ENCODE measurements at places on chromosomes 16 and 17.

GRCh38 chr17:75565066-75565465, 22.5 kb upstream of the MYO15B start:
- DNase-seq = no peak

DNA sequence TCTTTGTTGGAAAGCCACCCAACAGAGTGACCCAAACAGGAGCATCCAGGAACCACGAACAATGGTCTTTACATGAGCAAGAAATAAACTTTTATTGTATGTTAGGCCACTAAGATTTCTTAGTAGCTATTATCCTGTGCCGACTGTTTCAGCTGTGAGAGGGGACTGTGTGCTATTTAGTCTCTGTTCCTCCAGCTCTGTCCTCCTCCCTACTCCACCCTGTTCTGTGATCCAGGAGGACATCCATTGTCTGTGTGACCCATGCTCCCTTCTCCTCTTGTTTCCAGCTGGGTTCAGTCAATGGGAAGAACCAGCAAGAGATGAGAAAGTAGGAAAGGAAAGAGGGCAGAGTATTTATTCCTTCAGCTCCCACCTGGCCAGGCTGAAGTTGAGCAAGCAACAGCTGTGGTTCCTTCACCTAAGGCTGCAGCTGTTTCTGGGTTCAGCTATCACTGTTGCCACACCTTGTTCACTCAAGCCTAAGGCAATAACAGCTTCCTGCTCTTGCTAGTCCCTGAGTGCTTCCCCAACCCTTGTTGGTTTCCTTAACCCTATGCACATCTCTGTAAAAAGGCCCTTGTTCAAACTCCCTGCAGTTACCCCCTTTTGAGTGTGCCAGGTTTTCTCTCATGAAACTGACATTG, 14.9 kb upstream of the B4GALNT2 start:
- DNase-seq = no peak

- no peak for DNase-seq
Observed at GRCh38 chr17:975371-975915, 4.1 kb downstream of the NXN start.

DNA sequence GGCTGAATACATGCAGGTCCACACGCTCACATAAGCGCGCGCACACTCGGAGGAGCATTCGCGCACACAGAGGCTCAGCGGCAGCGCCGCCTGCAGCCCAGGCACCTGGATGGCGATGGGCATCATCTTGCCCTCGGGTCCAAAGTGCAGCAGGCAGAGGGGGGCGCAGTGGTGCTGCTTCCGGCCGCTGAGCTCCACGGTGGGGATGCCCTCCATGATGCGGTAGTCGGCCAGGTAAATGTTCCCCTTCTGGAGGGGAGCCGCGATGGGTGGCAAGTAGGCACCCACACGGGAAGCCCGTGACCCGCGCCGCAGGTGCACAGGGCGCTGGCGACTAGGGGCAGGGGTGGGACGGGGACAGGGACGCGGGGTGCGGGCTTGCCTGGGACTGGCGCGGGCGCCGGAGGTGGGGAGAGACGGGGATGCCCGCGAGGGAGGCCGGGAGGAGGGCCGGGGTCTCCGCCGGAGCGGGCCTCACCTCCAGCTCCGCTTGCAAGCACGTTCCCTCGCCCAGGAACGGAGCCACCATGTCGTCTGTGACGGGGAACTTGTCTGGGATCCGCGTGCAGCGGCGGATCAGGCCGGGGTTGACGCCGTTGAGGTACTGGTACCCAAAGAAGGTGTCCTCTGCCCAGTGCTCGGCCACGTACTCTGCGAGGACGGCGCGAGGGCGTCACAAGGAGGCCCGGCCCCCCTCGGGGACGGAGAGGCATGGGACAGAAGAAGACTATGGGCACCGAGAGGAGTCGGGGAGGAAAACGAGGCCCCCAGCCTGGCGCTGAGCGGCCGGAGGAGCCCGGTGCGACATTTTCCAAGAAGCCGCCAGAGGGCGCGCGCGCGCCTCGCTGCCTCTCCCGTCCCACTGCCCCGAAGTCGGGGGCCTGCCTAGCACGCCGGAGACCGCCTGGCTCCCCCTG, 8.0 kb downstream of the ALOX12B start:
- peak; percentile 56 for DNase-seq

DNA sequence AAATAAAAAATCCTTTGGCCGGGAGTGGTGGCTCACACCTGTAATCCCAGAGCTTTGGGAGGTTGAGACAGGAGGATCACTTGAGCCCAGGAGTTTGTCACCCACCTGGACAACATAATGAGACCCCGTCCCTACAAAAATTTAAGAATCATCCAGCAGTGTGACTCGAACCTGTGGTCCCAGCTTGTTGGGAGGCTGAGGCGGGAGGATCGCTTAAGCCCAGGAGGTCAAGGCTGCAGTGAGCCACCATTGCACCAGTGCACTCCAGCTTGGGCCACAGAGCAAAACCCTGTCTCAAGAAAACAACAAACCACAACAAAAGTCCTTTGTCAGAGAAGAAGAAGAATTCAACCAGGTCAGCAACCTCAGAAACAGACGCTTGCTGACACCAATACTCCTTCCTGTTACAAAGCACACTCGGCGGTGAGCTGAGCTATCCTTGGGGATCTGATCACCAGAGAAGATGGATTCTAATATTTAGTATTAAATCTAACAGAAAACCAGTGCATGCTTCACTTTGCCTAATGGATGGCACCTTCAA, 12.9 kb upstream of the PVALEF start:
- DNase-seq = no peak

- DNase-seq = no peak
Observed at GRCh38 chr16:9900576-9900975, 281.7 kb downstream of the GRIN2A start.

GRCh38 chr16:25279491-25279890, 21.8 kb upstream of the ZKSCAN2 start:
- DNase-seq = no peak

DNA sequence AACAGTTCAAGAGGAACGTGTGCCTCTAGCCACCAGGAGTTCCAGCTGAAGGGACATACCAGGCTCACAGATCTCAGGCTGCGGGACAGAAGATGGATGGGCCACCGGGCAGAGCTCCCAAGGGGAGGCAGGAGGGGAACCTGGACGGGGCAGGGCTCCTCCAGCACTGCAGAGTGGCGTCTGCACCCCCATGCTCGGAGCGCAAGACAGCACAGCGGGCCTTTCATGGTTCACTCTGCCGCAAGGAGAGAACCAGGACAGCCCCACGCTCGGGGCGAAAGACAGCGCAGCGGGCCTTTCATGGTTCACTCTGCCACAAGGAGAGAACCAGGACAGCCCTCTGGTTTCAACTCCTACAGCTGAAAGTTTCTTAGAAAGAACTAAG, 20.6 kb downstream of the SLC38A10 start:
- DNase-seq = no peak

- DNase-seq = no peak
Observed at GRCh38 chr16:86787538-86787937, 209.2 kb downstream of the FOXL1 start.

- no peak for DNase-seq
Observed at GRCh38 chr16:56858374-56858773, 6.6 kb upstream of the SLC12A3 start.

- no peak for DNase-seq
Observed at GRCh38 chr16:6063526-6063925, 965.9 kb upstream of the EEF2KMT start.

DNA sequence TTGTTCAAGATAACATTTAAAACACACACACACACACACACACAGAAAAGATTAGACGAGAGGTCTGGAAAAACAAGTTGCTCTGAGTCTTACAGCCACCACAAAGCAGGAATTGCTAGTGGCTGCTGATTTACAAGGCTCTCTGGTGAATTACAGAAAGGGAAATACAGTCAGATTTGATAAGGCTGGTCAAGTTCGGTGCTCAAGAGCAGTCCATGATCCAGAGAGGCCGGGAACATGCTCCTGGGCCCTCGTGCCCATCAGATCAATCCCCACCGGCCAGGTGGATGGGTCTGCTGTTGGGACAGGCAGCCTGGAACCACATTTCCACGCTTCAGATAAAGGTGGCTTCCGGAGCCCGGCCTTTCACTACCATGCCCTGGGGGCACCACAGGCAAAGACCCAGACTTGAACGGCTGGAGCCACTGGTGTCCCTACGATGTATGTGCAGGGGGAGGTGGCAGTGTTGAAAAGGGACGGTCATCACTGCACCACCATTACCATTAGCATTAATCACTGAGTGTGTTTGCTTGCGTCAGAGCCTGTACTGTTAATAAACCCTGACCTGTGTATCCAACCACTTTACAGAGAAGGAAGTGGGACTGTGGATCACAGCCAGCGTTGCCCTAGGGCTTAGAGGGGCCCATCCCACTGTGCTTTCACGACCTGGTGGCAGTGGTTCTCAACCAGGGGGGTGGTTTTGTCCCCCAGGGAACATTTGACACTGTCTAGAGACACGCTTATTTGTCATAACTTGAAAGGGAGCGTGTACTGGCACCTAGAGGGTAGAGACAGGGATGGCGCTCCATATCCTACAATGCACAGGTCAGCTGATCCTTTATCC, 95.1 kb downstream of the XYLT1 start:
- no peak for DNase-seq

- DNase-seq = no peak
Observed at GRCh38 chr16:31022544-31023251, 10.7 kb upstream of the STX4 start.

DNA sequence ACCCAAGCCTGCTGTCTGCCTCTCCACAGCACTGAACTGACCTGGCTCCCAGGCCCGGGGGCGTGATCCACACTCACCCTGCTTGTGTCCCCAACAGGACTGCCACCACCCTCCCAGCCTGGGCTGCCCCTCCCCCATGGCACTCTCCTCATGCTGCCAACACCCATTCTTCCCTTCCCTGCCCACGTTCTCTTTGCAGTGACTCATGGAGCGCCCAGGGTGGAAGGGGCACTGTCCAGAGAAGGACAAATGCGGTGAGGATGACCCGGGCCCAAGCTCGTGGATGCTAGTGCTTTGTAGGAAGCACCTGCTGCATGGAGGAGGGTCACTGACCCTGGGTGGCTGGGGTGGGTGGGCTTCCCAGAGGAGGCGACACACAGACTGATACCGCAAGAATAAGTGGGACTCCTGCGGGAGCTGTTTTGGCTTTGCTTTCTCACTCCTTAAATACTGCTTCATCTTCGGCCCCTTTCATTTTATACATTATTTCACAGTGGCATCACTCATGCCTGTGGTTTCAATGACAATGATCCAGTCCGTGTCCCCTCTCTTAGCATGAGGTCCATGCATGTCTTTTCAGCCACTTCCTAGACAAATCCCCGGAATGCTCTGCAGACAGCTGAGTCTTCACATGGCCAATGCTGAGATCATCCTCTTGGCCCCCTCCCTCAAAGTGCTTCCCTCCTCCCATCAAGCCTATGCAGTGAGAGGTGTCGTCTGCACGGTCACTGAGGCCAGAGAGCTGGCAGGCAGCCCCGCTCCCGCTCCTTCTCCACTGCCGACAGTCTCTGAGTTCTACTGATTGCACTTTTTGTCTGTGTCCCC, 17.6 kb downstream of the CDK5R1 start:
- DNase-seq = no peak

DNA sequence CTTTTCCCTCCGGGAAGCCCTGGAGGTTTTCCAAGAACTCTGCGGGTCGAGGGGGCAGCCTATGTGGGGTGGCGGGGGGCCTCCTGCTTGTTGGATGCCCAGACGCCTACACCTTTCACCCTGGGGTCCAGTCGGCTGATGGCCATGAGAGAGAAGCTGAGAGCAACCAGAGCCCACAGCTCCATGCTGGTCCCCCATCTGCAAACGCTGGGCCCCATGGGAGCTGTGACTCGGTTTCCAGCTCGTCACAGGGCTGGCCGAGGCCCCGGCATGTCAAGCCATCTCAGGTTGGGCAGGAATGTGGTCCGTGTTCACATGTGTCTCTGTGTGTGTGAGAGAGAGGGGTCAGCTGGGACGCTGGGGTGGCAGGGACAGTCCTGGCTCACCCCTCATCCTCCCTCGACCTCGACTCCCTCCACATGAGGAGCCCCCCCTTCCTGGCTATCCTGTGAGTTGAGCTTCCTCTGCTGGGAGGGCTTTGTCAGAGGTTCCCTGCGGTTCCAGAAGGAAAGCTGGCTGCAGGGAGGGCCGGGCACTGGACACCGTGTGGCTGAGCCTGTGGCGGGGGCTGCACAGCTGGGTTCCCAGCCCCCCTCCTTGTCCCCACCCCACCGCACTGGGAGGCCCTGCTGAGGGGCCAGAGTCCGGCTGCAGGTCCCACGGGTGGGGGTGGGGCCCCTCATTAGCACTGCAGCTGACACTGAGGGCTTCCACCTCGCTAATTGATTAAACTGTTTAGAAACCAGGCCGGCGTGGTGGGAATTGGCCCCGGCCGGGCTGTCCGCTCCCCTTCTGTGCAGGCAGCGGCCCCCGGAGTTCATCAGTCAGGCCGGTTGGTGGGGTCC, 19.1 kb downstream of the METRNL start:
- no peak for DNase-seq

GRCh38 chr16:12796498-12796897, 7.2 kb downstream of the CPPED1 start:
- DNase-seq = no peak

DNA sequence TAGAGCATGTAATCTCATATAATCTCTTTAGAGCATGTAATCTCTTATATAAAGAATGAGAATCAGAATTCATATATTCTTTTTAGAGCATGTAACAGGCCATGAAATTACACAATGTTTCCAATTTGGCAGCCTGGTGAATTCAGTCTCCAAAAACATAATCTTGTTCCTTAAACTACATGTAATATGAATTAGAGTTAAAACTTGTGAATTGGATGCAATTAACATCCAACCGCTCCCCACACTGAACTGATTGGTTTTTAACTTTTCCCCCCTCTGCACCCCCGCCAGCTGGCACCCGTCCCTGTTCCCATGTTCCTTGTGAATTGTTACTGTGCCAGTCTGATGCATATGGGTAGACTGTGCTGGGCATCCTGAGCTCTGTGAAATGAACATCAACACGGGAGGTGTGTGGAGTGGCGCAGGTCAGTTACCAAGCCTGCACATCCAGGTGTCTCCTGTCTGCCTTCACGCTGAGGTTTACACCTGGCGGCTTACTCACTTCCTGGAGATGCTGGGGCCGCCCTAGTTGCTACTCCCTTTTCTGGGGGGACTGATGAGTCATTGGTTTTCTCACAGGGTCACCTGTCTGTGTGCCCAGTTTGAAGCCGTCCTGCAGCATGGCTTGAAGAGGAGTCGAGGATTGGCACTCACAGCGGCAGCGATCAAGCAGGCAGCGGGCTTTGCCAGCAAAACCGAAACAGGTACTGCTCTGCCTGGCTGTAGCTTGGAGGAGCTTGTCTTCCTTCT, 50.4 kb downstream of the SNX29 start:
- DNase-seq = no peak

DNA sequence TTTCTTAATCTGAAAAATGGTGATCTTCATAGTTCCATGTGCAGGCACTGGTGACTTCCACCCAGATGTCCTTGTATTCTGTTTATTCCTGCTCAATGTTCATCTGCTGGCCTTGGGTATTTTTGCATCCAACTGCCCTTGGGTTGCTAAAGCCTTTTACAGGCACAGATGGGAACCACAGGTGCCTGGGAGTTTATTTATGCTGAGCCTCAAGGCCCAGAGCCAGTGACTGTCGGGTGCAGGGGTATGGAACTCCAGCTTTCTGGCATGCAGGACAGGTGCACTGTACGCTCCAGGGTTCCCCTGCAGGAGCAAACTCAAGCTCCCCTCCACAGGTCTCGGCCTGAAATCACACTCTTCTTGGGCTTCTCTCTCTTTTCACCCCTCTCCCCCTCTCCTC, 22.3 kb downstream of the DYNLRB2 start:
- no peak for DNase-seq

Measured in NCI-H1436 treated with DMSO at 0.1 percent for 48 hours (cell line).